CD8-positive, alpha-beta memory T cell (primary cell): ENCODE measurements at places on chromosomes 3 and 15. TPM values are rescaled to one million over a fixed set of nuclear protein-coding genes. Genes with fewer than 3 reads are reported as not detected.

- no peak for DNase-seq
Measured at GRCh38 chr15:67741308-67741707, 84.0 kb upstream of the SKOR1 start.

DNA sequence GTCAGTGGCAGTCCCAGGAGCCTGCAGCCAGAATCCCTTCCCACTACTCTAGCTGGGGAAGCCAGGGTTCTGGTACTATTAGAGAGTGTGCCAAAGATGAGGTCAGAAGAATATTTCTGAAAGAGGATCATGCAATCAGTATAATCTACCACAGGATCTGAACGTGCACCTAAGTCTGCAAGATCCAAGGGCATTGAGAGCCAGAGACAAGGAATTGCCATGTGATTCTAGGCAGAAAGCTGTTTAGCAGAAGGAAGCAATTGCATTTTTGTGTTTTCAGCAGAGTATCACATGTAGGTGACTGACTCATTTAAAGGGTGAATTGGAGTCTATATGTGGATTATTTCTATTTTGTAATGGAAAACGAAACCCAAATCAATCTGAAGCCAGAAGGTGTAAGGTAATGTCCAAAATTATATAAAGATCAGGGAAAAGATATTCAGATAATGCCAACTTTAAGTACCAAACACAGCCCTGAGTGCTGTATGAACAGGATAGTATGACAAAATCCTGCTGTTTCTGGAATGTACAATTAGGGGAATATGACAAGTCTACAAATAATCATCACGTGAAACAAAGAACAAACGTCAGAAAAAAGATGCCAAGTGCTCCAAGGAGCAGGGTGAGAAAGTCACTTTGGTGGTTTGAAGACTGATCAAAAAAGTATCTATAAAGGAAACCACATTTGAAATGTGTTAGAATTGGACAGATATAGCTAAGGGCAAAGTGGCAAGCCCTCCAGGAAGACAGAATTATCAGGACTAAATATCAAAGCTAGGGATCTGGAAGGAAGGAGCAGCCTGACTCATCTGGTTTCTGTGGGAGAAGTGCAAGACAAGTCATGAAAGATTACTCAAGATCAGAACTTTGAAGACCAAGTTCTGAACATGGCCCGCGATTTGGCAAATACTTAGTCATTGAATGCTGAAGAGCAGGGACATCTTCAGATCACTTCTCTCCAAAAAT is 1036.6 kb downstream of the NTRK3 start:
- no peak for DNase-seq

- no peak for DNase-seq
Measured at GRCh38 chr3:180934638-180935037, 22.2 kb downstream of the FXR1 start.

GRCh38 chr3:56664823-56665222 is 18.2 kb downstream of the TASOR start:
- DNase-seq, result no peak

GRCh38 chr3:79516795-79517194 is 251.0 kb downstream of the ROBO1 start:
- DNase-seq, result no peak

- DNase-seq, result no peak
Measured at GRCh38 chr3:193859195-193859594, 266.2 kb downstream of the OPA1 start.

DNA sequence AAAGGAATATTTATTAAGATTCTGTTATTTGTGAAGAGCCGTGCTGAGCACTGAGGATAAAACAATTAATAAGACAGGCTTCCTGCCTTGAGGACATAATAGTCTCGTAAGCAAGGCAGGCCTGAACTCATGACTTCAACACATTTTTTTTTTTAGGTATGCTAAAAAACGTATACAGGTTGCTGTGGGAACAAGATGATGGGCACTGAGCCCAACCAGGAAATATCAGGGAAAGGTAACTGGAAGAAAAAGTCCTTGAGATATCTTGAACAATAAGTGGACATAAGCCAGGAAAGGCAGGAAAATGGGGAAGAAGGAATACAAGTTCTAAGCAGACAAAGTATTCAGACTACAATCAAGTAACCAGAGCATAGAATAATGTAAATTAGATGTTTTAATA is 26.1 kb downstream of the CERS3 start:
- no peak for DNase-seq

- no peak for DNase-seq
Measured at GRCh38 chr15:48775546-48775945, 35.3 kb downstream of the CEP152 start.

CSTA gene
- 0.31 TPM for total RNA-seq

LRRC31 gene
- not detected for total RNA-seq

CFAP92 gene
- not detected for total RNA-seq

SOX2 gene
- not detected for total RNA-seq

SMAD6 gene
- 0.26 TPM for total RNA-seq

GRAMD2A gene
- not detected for total RNA-seq

CDCP1 gene
- 0.96 TPM for total RNA-seq
